ENCODE measurements at places on chromosomes 5 and 9. TPM values are rescaled to one million over a fixed set of nuclear protein-coding genes. Genes with fewer than 3 reads are reported as not detected.
A peak's percentile ranks its signal among the peaks of the same experiment; 100 is the strongest.

GRCh38 chr5:180047667-180048066, 23.9 kb downstream of the RNF130 start:
- no peaks in the 10 kb centered on the region for H3K4me1 ChIP-seq
- no peak for DNase-seq
- H3K27ac ChIP-seq = no peak overlapping the region
- no peaks in the 10 kb centered on the region for H3K36me3 ChIP-seq
- no peak overlapping the region for H3K4me3 ChIP-seq

- no peak overlapping the region for H3K27ac ChIP-seq
- H3K4me3 ChIP-seq = no peak overlapping the region
- peaks cover 8% of the 10 kb centered on the region for H3K27me3 ChIP-seq
- peaks cover 8% of the 10 kb centered on the region for H3K4me1 ChIP-seq
- no peaks in the 10 kb centered on the region for H3K36me3 ChIP-seq
- DNase-seq = no peak
Observed at GRCh38 chr5:174706997-174707572, 17.3 kb upstream of the MSX2 start.

GRCh38 chr9:32524892-32525708, 896 bp downstream of the RIGI start:
- peak; percentile 8 for DNase-seq
- H3K27ac ChIP-seq = peak overlapping the region; percentile 68
- H3K4me3 ChIP-seq = peak overlapping the region; percentile 70
- peaks cover 12% of the 10 kb centered on the region for H3K4me1 ChIP-seq

DNA sequence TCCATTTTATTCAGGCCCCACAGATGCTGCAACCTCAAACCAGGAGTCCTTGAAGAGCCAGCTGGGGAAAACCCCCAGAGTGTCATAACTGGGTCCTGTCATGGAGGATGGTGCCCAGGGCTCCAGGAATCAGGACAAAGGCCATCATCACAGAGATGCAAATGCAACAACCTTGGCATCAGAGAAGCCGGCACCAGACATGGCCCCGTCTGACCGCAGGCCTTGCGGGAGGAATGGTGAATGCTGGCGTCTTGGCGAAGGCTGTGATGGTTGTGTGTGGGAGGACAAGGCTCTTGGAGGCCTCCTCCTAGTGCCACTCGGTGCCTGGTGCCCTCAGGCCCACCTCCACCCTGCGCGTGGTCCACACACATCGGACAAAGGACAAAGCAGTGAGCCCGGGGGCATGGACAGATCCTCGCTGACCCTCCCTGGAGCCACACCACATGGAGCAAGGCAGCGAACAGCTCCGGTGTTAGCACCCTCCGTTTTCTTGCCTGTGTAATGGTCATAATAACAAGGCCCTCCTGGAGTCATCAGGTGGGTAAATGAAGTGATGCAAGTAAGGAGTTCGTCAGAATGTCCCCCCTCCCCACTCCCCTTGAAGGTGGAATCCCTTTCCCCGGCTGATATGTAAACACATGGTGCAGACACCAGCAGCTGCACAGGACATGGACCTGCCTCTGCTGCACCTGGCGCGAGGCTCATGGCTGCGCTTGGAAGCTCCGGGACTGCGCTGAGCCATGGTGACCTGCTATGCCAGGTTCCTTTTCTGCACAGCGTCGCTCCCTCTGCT, 380.7 kb downstream of the IRX2 start:
- H3K27ac ChIP-seq = no peak overlapping the region
- no peak for DNase-seq
- H3K4me1 ChIP-seq = no peaks in the 10 kb centered on the region
- no peak overlapping the region for H3K4me3 ChIP-seq
- H3K36me3 ChIP-seq = no peaks in the 10 kb centered on the region

- H3K4me3 ChIP-seq = no peak overlapping the region
- DNase-seq = no peak
- no peaks in the 10 kb centered on the region for H3K4me1 ChIP-seq
- H3K27ac ChIP-seq = no peak overlapping the region
- no peaks in the 10 kb centered on the region for H3K36me3 ChIP-seq
Observed at GRCh38 chr9:78026947-78027346, 4.7 kb downstream of the GNAQ start.

DNA sequence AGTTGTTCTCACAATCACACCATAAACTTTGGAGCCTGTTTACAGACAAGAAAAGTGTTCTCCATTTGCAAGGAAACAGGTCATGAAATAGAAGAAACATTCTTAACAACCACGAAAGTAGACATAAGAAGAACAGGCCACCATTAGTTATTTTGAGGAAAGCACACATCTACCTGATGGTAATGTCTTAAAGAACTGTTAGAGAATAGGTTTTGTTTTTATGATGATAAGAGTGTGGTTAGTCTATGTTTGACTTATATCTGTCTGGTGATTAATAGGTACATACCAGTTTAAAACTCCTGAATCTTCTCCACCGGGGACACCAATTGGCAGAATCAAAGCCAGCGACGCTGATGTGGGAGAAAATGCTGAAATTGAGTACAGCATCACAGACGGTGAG, 108.3 kb downstream of the CDH6 start:
- no peak for DNase-seq
- H3K36me3 ChIP-seq = peaks cover 2% of the 10 kb centered on the region
- no peak overlapping the region for H3K27ac ChIP-seq
- H3K27me3 ChIP-seq = no peaks in the 10 kb centered on the region
- H3K4me3 ChIP-seq = no peak overlapping the region

DNA sequence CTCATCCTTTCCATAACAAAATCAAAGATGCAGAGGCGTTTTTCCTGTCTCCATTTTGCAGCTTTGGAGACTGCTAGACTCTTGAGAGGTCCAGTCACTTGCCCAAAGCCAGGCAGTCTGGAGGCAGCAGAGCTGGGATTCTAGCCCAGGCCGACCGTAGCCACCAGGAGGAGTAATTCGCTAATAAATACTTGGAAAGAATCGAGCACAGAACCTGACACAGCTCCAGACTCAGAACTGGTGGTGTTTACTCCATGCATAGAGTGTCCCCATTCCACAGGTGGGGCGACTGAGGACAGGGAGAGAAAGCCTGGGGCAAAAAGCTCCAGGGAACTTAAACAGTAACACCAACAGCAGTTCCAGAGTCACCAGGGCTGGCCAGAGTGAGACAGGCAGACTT, 10.7 kb upstream of the CERCAM start:
- peak; percentile 42 for DNase-seq
- H3K4me1 ChIP-seq = peaks cover 20% of the 10 kb centered on the region
- no peak overlapping the region for H3K27ac ChIP-seq
- H3K27me3 ChIP-seq = peaks cover 4% of the 10 kb centered on the region

- peaks cover 5% of the 10 kb centered on the region for H3K4me1 ChIP-seq
- no peak for DNase-seq
- H3K36me3 ChIP-seq = no peaks in the 10 kb centered on the region
- H3K27me3 ChIP-seq = peaks cover 10% of the 10 kb centered on the region
- no peak overlapping the region for H3K27ac ChIP-seq
- H3K4me3 ChIP-seq = no peak overlapping the region
Observed at GRCh38 chr5:176553260-176554085, 4.3 kb downstream of the CDHR2 start.

GRCh38 chr5:87120518-87121303, 147.0 kb upstream of the RASA1 start:
- no peak overlapping the region for H3K4me3 ChIP-seq
- DNase-seq = peak; percentile 81
- peaks cover 51% of the 10 kb centered on the region for H3K4me1 ChIP-seq

Gene ADRA1B
- total RNA-seq = not detected

Gene PCDHGB4
- total RNA-seq = 3.1 TPM

Gene ADAMTS12
- total RNA-seq = 17.5 TPM

Gene ALDH1A1
- 1.0 TPM for total RNA-seq

Gene SPOUT1
- total RNA-seq = 38.5 TPM

Gene CTNNAL1
- 81.8 TPM for total RNA-seq

Gene CYLC2
- not detected for total RNA-seq

Gene FOXD4L4
- total RNA-seq = 0.59 TPM

Gene CCDC152
- 0.23 TPM for total RNA-seq

Gene ZNF354C
- total RNA-seq = 15.8 TPM
